ENCODE measurements at places on chromosomes 16 and 17.

DNA sequence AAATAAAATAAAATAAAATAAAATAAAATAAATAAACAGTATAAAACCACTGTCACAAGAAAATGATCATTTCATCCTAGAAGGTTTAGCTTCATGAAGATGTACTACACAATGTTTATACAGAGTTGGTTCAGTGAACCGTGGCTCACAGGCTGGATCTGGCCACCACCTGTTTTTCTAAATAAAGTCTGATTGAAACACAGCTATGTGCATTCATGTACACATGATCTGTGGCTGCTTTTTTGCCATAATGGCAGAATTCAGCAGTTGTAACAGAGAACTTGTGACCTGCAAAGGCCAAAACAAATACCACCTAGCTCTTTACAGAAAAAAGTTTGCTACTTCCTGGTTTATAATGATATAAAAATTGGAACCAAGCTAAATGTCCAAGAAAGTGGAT lies 12.6 kb upstream of the RPRML start:
- no peak for DNase-seq

DNA sequence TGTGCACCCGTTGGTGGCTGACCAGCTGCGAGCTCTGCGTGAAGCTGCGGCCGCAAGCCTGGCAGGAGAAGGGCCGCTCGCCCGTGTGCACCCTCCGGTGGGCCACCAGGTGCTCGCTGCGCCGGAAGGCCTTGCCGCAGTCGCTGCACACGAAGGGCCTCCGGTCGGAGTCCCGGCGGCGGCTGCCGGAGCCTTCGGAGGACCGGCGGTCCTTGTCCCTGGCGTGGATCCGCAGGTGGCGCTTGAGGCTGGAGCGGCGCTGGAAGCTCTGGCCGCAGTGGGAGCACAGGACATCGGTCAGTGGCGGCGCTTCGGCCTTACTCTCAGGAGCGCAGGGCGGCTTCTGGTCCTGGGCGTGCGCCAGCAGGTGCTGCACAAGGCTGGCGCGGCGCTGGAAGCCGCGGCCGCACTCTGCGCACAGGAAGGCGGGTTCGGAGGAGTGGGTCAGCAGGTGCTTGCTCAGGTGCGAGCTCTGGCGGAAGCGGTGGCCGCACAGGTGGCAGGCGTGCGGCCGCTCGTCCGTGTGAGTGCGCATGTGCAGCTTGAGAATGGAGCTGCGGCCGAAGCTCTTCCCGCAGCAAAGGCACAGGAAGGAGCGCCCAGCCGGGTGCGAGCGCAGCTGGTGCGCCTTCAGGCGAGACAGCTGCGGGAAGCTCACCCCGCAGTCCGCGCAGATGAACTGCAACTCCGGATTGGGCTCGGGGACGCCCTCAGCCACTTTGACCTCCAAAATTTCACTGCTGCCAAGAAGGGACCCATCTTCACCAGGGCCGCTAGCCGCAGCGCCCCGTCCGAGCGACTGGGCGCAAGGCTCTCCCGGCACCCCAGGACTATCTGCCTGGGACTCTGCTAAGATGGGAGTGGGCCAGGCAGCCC lies 9.1 kb downstream of the ZSCAN10 start:
- no peak for DNase-seq

- DNase-seq = no peak
These were observed 15.7 kb upstream of the CCL1 start for GRCh38 chr17:34378664-34379101.

DNA sequence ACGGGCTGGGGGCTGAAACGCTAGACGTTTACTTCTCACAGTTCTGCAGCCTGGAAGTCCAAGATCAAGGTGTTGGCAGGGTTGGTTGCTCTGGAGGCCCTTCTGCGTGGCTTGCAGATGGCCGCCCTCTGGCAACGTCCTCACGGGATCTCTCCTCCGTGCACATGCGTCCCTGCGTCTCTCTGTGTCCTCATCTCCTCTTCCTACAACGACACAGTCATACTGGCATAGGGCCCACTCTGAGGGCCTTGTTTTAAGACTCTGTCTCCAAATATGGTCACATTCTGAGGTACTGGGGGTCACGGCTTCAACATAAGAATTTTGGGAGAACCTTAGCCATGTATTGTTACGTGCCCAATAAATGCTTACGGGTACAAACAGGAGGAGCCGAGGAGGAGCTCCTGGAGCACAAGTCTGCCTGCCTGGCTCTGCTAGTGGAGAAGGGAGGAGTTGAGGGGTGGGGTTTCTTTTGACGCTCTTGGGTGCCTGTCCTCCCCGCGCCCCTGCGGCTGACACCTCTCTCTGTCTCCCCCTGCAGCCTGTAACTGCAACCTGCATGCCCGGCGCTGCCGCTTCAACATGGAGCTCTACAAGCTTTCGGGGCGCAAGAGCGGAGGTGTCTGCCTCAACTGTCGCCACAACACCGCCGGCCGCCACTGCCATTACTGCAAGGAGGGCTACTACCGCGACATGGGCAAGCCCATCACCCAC lies 141.1 kb downstream of the NTN1 start:
- no peak for DNase-seq

DNA sequence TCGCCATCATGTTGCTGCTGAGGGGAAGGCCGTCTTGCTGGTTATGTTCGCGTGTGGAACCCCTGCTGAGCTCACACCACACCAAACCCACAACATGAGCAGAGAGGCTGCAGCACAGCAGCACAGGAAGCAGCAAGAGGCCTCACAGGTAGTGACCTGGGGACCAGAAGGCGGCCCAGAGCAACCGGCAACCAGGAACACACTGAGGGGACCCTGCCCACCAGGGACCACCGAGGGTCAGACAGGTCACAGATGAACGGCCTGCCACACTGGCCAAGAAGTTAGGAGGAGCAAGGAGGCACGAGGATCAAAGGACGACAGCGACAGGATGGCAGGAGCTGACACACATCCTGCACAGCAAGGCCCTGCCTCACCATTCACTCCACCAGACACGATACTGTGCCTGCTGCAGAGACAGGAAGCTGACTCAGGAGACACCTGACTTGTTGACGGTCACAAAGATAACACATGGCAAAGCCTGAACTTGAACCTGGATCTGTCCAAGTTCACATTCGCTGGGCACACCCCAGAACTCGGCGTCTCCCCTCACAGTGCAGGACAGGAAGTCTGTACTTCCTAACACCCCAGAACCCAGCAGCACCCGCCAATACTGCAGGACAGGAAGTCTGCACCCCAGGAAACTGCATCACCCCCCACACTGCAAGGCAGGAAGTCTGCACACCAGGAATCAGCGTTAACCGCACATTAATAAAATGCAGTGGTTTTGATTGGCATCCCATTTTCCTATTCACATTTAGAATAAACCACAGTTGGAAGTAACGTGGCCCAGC lies 98.5 kb downstream of the ZNF778 start:
- DNase-seq = peak; percentile 52

Measured in head of caudate nucleus (tissue), 42 donors.